Retina (tissue), 1 donor: ENCODE measurements at places on chromosomes 6 and 20.

DNA sequence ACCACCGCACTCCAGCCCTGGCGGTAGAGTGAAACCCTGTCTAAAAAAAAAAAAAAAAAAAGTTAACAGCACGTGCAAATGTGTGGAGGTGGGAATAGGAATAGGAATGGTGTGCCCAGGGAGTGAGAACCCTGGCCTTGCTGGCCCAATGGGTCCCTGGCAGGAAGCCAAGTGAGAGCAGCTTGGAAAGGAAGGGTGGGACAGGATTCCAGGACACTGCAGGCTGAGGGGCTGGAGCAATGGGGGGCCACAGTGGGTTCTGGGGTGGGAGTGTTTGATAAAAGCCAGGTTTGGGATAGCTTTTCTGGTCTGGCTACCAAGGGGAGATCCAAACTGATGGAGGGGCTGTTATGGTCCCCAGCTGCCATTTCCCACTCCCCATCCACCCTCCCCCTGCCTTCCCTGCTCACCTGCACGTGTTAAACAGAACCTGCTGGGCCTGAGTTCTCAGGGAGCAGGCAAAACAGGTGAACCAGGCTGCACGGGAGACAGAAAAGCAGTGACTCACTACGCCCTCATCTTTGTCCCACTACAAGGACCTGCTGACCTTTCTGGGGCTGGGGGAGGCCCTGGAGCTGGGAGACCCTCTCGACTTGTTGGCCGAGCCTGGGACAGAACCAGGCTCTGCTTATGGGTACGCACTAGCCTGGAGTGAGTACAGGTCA is 3.3 kb downstream of the SUN5 start:
- DNase-seq = no peak

GRCh38 chr6:81621816-81622395 is 130.6 kb downstream of the TENT5A start:
- no peak for DNase-seq

- DNase-seq = no peak
Measured at GRCh38 chr6:149285626-149286025, 31.9 kb upstream of the TAB2 start.

DNA sequence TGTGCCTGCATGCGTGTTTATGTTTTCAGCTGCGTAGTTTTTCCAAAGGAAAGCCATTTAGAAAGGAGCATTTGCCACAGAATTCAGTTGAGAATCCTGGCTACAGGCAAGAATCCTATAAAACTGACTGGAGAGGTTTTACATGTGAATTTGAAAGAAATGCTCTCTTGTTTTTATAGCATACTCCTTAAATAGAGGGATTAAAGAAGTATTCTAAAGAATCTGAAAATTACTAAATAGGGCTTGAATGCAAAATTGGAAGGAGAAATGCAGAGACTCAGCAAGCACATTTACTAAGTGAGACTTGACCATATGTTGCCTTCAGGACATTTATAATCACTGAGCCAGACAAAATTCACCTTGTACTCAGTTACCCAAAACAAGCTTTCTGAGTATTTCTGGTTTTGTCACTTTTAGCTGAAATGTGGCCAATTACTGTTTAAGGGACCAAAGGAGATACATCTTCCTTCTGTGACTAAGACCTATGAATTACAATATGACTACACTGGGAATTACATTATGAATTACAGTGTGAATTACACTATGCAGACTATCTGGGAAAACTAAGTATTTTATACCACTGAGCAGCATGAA is 107.4 kb upstream of the ASCC3 start:
- no peak for DNase-seq

DNA sequence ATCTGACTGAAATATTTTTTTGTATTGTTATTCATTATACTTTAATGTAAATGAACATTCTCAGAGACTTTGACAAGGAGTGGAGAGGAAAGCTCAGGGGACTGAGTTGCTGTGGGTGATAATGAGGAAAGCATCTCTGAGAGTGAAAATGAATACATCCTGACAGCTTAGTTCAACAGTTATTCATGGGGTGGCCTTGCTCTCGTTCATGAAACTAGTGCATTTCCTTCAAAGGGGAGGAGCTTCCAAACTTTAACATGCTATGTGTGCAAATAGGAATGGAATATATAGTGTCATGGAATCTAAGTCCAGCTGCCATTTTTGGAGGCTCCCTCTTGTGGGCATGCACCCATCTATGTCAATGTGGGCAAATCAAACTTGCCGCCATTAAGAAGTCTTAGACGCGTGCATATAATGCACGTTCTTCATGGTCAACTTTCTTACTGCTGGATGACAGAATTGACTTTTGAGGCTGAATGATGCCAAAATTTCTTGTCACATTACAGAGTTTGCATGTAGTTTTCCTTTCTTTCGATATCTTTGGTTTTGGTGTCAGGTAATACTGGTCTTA is 124.3 kb upstream of the TMEM170B start:
- no peak for DNase-seq

GRCh38 chr6:125787791-125788190 is 3.0 kb upstream of the NCOA7 start:
- DNase-seq = no peak

DNA sequence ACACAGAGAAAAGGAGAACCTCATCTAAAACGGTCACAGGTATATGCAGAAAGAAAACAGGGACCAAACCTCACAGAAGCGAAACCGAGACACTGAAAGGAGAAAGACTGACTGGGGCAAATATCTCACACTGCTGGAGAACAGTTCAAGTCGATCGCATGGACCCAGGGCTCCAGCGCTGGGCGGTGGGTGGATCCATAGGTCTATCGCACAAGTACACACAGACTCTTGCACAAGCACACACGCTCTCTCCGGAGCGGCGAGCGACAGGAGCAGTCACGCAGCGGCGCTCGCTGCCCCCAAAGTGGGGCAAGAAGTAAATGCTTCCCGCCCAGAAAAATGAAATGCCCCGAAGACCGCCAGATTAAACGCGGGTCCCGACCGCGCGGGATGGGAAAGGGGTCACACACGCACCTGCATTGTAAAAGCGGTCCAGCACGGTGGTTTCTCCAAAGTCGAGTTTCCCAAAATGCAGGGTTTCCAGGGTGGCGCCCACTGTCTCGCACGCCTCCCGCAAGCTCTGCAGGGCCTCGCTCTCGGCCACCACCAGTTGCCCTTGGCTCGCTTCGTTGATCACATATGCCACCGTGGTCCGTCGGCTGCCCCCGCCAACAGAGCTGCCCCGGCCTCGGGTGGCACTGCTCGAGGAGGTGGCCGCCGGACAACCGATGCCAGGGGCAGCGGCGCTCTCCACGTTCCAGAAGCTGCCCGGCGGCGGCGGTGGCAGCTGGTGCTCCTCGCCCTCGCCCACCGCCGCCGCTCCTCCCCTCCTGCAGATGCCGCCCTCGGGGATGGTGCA is 782 bp downstream of the MAP3K5 start:
- DNase-seq = peak; percentile 79

DNA sequence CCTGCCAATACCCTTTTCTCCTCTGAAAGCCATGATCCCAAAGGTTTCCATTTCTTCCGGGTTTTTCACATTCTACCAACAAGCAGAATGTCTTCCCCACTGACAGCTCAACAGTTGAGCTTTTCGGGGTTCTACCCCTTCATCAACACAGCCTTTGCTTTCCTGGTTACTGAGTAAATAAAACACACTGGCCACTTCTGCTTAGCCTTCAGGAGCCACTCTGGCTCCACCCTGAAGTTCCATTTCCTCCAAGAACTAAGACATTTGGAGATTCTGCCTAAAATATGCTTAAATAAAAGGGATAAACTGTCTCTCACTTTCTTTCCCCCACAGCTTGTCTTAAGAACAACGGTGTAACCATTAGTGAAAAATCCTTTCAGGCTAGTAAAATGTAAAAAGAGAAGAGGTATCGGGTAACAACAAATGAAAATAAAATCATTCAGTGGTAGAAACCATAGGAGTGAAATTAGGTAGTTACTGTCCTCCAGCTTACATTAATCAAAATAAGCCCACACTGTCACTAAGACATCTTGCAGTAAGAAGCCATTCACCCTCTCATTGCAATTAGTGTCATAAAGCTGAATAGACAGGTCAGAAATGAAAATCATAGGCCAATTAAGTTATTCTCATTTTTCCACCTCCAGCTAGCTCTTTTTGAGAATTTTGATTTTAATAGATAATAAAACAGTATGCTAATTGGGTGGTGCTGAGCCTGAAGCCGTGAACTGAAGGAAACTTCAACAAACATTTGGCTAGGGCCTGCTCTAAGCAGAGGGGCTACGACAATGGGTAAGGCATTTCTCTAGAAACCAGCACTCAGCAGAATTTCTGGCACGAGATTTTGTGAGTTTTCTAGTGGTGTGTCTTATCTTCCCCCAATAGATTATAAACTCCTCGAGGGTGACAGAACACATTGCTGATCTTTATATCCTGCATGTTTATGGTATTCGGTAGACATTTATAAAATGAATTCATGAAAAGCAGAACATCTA is 194.2 kb downstream of the KHDC1L start:
- DNase-seq = no peak

DNA sequence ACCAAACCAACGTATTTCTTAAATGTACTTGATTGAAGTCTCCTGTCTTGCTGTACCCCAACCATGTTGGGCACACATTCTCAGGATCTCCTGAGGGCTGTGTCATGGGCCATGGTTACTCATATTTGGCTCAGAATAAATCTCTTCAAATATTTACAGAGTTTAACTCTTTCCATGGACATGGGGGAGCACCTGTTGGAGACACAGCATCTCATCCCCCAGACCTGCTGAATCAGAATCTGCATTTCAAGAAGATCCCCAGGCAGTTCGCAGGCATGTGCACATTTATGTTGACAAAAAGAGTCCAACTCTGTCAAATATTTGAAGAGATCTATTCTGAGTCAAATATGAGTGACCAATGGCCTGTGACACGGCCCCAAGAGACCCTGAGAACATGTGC is 24.5 kb downstream of the PIGT start:
- no peak for DNase-seq

GRCh38 chr6:17714879-17715851 is 8.4 kb upstream of the NUP153 start:
- DNase-seq = no peak

DNA sequence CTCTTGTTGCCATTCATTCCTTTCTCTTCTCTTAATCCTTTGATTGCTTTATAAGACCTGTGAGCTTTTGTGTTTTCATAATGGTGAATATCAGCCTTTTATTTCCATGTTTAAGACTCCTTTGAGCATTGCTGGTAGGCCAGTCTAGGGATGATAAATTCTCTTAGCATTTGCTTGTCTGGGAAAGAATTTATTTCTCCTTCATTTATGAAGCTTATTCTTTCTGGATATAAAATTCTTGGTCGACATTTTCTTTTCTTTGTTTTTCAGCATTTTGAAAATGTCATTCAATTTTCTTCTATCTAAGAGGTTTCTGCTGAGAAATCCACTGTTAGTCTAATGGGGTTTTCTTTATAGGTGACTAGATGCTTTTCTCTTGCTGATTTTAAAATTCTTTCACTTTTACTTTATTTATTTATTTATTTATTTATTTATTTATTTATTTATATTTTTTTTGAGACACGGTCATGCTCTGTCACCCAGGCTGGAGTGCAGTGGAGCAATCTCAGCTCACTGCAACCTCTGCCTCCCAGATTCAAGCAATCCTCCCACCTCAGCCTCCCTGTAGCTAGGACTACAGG is 15.0 kb downstream of the ARFGEF3 start:
- DNase-seq = no peak
